ENCODE measurements at places on chromosomes 3 and 15.

GRCh38 chr3:66693461-66694031 lies 192.7 kb upstream of the LRIG1 start:
- no peak for DNase-seq

DNA sequence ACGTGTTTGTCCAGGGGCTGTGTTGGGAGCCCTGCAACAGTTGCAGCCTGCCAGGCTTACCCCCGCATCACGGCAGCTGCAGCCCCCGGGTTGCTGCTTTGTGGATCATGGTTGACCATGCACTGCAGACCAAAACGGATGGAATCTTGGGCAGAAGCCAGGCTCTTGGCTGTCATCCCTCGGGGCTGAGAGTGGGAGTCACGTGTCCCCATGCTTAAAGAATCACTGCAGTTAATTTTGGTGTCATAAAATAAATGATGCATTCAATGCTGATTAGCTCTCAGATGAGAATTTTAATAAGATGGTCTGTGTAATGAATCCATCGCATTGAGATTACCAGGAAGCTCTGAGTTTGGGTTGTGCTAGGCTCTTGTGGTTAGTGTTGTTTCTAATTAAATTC lies 115.6 kb downstream of the CHDH start:
- no peak for DNase-seq

GRCh38 chr3:22371607-22372291 lies 620.7 kb upstream of the ZNF385D start:
- DNase-seq: no peak

- no peak for DNase-seq
Measured at GRCh38 chr15:84638103-84638502, 16.0 kb downstream of the WDR73 start.

- no peak for DNase-seq
Measured at GRCh38 chr3:41331041-41331440, 131.7 kb downstream of the CTNNB1 start.

DNA sequence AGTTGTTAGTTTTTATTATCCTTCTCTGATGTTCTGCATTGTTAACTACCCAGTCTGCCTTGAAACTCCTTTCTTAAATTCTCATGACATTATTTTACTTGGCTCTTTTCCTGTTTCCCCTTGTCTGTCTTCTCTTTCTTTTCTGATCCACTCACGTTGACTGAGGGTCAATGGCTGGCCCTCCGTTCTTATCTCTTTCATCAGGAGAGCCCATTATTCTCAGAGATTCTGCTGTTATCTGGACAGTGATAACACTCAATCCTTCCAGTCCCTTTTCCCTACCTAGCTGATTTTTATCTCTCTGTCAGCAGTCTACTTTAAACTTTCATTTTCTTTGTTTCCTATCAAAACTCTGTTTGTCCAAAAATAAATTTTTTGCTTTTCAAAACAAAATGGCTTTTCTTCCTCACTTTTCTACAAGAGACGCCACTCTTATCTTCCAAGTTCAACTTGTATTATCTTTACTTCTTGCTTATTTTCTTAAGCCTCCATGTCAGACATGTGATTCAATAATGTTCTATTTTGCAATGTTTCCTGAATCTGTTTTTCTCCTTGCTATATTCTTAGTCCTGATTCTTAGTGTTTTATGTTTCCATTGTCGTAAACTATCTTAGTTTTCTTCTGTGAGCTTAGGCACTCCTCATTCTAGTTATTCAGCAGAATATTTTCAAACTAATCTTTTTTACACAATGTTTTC lies 120.2 kb downstream of the NEDD4 start:
- DNase-seq: no peak

GRCh38 chr3:31412832-31413231 lies 119.9 kb upstream of the STT3B start:
- no peak for DNase-seq

DNA sequence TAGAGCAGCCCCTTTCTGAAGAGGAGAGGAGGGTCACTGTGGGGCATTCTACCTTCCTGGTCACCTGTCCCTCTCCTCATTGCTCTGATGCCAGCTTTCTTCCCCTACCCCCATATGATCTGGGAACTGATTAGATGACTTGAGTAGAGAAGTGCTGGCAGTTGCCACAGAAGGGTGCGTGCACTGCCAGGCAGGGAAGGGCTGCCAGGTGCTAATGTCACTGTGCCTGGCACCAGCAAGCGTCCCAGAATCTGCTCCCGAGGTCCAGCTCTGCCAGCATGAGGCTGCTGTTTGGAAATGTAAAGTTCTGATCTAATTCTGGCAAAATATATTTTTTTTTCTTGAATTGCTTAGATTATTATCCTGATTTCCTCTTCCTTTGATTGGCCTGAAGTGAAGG lies 52.8 kb downstream of the PPM1L start:
- no peak for DNase-seq

DNA sequence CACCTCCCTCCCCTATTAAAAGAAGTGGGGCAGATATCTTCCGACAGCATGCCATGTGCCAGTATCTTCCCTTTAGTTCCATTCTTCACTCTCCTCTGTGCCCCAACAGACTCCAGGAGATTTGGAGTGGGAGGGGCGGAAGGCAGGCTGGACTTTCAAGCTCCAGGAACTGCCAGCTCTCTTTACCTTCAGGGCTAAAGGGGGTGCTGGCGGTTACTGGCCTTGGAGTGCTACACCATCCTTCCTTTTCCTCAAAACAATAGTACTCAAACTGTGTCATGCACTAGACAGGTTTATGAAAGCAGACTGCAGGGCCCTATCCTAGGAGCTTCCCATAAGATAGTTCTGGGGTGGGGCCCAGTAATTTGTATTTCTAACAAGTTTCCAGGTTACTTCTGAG lies 6.0 kb downstream of the LINS1 start:
- no peak for DNase-seq

GRCh38 chr15:51932161-51932560 lies 39.4 kb downstream of the LEO1 start:
- DNase-seq: no peak

- no peak for DNase-seq
Measured at GRCh38 chr3:139238281-139239030, 105.4 kb upstream of the MRPS22 start.

- DNase-seq: no peak
Measured at GRCh38 chr3:101484805-101485620, 28.0 kb downstream of the SENP7 start.

GRCh38 chr15:58110999-58111717 lies 27.0 kb upstream of the AQP9 start:
- DNase-seq: no peak

GRCh38 chr15:85805420-85805819 lies 10.7 kb upstream of the KLHL25 start:
- no peak for DNase-seq

DNA sequence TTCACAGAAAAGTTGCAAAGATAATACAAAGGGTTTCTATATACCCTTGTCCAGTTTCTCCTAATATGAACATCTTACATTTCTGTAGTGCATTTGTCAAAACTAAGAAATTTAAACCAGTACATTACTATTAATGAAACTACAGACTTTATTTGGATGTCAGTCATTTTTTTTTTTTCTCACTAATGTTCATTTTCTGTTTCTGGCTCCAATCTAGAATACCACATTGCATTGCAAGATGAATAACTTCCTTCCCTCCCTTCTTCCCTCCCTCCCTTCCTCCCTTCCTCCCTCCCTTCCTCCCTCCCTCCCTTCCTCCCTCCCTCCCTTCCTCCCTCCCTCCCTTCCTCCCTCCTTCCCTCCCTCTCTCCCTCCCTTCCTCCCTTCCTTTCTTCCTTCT lies 509.2 kb upstream of the MCTP2 start:
- DNase-seq: no peak

DNA sequence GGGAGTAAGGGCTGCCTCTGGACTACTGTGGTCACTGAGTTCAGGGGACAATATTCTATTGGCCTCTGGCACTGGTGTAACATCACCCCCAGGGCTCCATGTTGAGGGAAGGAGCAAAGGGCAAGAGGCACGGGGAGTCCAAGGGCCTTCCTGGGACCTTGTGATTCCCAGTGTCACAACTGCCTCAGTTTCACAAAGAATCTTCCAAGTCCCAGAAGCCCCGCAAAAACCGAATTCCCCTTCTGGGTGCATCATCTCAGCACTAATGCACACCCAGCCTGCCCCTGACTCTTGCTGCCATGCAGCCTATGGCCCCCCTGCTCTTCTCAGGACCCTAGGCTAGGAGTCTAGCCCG lies 5.5 kb downstream of the AMOTL2 start:
- DNase-seq: no peak

GRCh38 chr3:42552830-42553229 lies 28.9 kb downstream of the SEC22C start:
- no peak for DNase-seq

GRCh38 chr3:84275532-84275931 lies 683.3 kb upstream of the CADM2 start:
- DNase-seq: no peak

DNA sequence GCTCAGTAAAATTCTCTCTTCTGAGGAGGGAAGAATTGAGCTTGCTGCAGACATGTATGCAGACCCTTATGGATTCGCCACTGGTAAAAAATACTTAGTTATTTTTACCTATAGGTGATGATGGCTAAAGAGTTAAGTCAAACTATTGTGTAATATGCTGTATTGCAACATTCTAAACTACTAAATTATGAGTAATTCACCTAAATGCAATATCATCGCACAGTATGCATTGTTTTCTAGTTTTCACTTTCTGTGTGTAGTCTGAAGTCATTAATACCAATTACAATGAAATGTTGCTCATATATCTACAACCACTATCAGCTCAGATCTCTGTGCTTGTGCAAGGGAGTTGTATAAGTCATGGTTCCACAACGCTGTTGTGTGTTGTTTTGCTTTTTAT lies 48.7 kb upstream of the ROBO2 start:
- no peak for DNase-seq

GRCh38 chr3:34955680-34956079 lies 683.6 kb upstream of the ARPP21 start:
- peak; percentile 16 for DNase-seq

DNA sequence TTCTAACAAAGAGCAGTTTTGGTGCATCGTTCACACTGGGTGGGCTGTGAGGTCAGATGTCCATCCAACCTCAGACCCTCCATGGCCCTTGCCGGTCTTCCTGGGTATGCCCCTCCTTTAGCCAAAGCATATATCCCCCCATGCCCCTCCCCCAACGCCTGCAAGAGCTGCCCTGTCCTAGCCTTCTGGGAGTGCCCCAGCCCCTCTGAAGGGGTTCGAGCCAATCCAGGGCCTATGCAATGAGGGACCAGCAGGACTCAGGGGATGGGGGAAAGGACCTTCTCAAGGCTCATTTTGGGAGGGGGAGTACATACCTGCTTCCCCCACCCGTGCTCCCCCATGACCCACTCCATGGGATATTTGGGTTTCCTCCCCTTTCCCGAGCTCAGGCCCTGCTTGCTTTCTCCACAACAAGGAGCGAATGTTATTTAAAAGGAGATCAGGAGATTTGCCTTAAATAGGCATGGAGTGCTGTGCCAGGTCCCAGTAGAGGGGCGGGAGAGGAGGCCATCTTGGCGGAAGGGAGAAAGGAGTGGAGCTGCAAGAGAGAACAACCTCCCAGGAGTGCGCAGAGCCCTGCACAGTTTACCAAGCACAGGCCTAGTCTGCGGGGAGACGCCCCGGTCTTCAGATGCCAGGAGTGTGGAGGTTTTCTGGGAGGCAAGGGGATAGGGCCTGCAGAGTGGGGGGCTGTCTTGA lies 18.2 kb downstream of the PIF1 start:
- DNase-seq: no peak

- DNase-seq: no peak
Measured at GRCh38 chr3:184808021-184808420, 3.9 kb upstream of the VPS8 start.

GRCh38 chr15:70348581-70349344 lies 251.0 kb upstream of the TLE3 start:
- DNase-seq: no peak

GRCh38 chr15:76223521-76223920 lies 87.7 kb downstream of the ETFA start:
- DNase-seq: no peak

- no peak for DNase-seq
Measured at GRCh38 chr3:12965999-12966846, 107.0 kb downstream of the IQSEC1 start.

DNA sequence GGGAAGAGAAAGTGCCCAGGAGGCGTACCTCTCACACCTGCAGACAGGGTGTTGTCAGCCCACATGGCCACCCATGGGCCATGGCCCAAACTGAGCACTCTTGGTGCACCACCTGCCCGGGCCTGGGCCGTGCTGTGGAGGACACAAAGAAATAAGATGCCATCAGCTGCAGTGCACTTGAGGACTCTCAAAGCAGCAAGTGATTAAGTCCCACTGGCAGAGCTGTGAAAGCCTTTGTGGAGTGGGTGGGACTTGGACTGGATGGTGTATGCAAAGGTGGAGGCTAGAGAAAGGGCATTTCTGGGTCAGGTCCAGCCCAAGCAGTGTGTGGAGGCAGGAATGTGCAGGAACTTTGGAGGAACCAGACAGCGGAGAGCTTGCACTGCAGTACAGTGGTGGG lies 122.3 kb downstream of the MEGF11 start:
- peak; percentile 27 for DNase-seq

DNA sequence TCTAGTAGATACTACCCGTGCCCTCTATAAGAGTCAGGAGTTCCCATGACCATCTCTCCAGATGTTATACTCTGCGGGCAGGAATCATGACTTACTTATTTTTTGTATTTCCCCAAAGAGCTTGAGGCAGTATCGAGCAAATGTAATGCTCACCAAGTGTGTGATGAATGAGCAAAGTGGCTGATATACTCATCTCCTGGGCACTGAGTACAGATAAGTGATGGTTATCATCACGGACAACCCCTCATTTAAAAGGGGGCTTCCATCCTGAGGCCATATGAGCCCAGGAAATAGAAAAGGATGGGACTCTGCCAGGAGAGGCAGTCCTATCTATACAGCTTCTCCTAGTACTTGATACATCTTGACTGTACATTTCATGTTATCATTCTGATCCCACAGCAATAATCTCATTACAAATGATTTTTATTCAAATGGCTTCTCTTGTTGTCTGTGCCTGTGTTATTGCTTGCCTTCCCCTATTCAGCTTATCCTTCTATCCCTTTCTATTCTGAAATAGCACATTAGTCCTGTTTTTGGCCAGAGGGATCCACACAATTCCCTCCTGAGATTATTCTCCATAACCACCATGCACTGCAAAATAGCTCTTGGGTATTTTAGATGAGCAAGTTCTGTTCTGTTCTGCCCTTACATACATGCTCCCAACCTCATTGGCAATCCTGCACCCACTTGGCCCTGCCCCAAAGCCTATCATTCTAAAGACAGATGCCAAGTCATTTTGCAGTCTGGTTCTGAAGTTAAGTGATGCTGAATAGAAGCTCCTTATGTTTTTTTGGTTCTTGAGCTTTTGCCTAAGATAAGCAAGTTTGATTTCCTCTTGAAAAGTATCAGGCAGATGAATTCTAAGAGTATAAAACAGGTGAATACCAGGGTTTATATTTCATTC lies 48.0 kb upstream of the MRPL3 start:
- no peak for DNase-seq

- DNase-seq: no peak
Measured at GRCh38 chr3:149080699-149081091, 5.6 kb downstream of the HLTF start.

DNA sequence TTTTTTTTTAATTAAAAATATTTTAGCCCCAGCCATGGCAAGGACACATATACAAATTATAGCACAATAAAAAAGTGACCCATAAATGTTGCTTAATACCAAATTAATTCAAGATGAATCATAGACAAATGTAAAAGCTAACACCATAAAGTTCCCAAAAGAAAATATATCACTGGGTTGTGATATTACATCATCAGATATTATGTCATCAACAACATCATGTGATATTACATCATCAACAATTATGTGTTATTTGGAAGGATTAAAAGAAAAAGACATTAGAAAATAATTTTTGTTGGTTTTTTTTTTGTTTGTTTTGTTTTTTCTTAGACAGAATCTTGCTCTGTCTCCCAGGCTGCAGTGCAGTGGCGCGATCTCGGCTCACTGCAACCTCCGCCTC lies 34.5 kb upstream of the ABHD10 start:
- no peak for DNase-seq

- no peak for DNase-seq
Measured at GRCh38 chr3:72163809-72164634, 379.1 kb upstream of the PROK2 start.
